ENCODE measurements at places on chromosomes 4 and X.
A peak's percentile ranks its signal among the peaks of the same experiment; 100 is the strongest.

DNA sequence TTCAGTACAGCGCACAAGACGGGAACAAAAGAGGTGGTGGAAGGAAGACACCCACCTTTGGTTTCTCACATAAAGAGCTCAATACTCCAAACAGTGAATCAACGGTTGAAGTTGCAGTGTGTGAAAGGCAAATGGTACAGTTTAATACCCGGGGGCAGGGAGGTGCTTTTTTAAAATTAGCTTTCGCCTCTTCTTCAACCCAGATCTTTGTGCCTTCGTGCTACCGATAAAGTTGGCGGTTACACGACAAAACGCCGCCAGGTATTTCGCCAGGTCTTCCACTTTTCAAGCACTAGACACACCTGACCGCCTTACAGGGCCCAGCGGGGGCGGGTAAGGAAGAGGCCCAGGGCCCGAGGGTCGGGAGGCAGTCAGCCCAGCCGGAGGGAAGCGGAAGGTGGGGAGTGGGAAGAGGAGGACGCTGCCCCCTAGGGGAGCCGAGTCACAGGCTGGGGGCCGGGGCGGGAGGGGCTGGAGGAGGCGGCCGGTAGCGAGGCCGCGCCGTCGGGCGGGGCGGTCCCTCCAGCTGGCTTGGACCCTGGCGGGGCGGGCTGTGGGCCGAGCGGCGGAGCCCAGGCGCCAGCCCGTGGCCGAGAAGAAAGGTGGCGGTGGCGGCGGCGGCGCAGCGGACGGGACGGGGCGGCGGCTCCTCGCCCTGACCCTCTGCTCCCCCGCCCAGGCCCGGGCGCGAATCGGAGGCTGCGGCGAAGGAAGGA lies 16.0 kb downstream of the UTP3 start:
- H3K4me3 ChIP-seq: peak overlapping the region; percentile 84
- H3K4me1 ChIP-seq: peaks cover 32% of the 10 kb centered on the region
- no peaks in the 10 kb centered on the region for H3K36me3 ChIP-seq

DNA sequence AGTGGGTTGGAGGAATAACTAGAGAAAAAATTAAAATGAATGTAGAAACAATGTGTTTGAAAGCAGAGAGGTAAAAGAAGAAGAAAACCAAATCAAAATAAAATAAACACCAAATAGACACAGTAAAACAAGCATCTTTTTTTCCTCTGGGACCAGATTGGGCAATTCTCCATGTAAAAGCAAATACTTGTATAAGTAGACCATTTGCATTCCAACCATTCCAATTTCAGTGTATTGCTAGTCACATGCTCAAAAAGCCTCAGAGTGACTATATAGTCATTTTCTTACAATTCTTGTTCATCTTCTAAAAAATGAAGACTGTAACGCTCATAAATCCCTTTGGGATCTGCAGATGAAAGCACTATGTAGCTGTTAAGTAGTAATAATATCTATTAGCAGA lies 969.5 kb downstream of the PCDH18 start:
- no peaks in the 10 kb centered on the region for H3K4me1 ChIP-seq
- H3K27me3 ChIP-seq: no peaks in the 10 kb centered on the region
- H3K27ac ChIP-seq: no peak overlapping the region
- no peak for DNase-seq
- no peaks in the 10 kb centered on the region for H3K36me3 ChIP-seq
- no peak overlapping the region for H3K4me3 ChIP-seq

DNA sequence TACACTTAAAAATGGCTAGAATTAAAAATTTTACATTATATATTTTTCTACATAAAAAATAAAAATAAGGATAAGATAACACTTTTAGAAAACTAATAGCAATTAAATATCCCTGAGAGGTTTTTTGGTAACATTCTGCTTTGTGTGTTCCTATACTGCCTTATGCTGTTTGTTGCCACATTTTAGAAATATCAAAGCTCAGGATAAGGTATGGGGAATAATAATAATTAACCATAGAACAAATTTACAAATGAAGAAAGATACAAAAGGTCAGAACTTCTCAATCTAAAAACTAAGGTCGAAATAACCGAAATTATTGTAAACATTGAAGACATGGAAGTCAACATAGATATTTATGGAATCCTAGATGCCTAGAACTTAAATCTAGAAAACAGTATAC lies 71.4 kb downstream of the COX7B2 start:
- DNase-seq: no peak
- no peak overlapping the region for H3K27ac ChIP-seq
- no peaks in the 10 kb centered on the region for H3K36me3 ChIP-seq
- H3K4me3 ChIP-seq: no peak overlapping the region
- no peaks in the 10 kb centered on the region for H3K4me1 ChIP-seq

GRCh38 chr4:112411781-112412550 lies 104.0 kb downstream of the NEUROG2 start:
- H3K36me3 ChIP-seq: peaks cover 11% of the 10 kb centered on the region
- no peaks in the 10 kb centered on the region for H3K27me3 ChIP-seq
- no peak overlapping the region for H3K27ac ChIP-seq
- no peak overlapping the region for H3K4me3 ChIP-seq

GRCh38 chr4:94461506-94461905 lies 9.8 kb downstream of the PDLIM5 start:
- peaks cover 4% of the 10 kb centered on the region for H3K36me3 ChIP-seq
- no peaks in the 10 kb centered on the region for H3K27me3 ChIP-seq
- no peak for DNase-seq
- no peak overlapping the region for H3K4me3 ChIP-seq

DNA sequence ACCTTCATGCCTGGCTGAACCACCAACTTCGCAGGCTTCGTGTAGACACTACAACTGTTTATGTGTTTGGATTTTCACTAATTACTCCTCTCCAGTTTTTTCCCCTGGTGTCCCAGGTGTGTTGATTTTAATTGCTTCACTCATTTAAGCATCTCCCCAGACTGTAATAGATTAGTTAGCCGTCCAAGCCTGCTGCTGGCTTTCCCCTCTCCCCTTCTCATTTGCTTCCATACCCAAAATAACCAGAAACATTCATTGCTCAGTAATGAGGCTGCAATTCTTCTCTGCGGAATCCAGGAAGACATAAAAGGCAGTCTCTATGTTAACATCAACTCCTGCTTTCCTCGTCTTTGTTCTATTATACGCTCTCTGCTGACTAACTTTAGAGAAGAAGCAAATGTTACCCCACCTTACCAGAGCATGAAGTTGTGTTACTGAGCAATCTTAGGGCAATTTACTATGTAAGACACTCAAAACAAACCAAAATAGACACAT lies 37.9 kb upstream of the SCRG1 start:
- no peaks in the 10 kb centered on the region for H3K27me3 ChIP-seq
- no peak for DNase-seq
- no peaks in the 10 kb centered on the region for H3K4me1 ChIP-seq
- H3K27ac ChIP-seq: no peak overlapping the region

- no peaks in the 10 kb centered on the region for H3K4me1 ChIP-seq
- DNase-seq: no peak
- H3K4me3 ChIP-seq: no peak overlapping the region
These were observed 126.2 kb downstream of the COL4A6 start for GRCh38 chrX:108312011-108312410.

DNA sequence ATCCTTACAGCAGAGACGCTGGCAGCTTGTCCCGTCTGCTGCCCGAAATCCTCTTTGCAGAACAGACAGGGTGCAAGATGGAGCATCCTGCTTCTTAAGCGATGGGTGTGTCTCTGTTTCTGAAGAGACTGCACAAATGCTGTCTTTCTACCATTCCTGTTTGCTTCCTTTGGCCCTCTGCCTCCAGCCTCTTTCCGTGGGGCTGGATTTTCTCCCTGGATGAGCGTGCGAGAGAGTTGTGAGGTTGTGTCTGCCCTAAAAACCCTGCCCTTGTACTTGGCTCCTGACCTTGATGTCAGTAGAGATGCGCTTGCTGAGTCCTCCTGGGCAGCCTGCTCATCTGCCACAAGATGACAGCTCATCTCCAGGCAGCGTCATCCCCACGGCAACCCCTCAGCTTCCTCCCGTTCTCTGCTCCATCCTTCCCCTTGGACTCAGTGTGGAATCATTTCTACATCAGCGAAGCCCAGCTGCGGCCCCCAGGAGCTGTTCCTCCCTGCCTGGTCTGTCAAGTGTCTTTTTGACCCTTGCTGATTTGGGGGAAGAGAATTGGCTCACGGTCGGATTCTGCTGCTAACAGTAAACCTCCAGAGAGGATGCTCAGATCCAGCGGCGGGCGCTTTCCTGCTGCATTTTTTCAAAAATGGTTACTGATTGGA lies 246.2 kb downstream of the ASMT start:
- H3K36me3 ChIP-seq: no peaks in the 10 kb centered on the region
- H3K4me3 ChIP-seq: no peak overlapping the region

DNA sequence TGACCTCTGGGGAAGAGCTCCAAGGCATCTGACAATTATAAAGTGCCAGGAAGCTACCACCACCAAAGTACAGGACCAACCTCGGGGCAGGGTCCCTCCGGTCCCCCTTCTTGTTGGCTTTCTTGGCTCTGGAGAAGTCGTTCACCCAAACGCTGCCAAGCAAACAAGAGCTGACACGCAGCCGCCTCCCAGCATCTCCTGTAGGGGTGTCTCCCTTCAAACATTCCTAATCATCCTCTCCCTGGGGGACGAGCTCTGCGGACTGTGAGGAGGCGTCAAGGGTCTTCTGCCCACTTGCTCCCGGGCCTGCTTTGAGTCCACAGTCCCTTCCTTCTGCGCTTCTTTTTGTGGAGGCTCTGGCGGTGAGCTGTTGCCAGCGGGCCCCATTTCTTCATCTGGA lies 158.9 kb upstream of the MAB21L2 start:
- H3K27ac ChIP-seq: no peak overlapping the region
- no peaks in the 10 kb centered on the region for H3K27me3 ChIP-seq
- peaks cover 11% of the 10 kb centered on the region for H3K36me3 ChIP-seq
- DNase-seq: no peak
- no peaks in the 10 kb centered on the region for H3K4me1 ChIP-seq
- no peak overlapping the region for H3K4me3 ChIP-seq

GRCh38 chrX:16039363-16039762 lies 84.0 kb upstream of the GRPR start:
- H3K4me1 ChIP-seq: peaks cover 4% of the 10 kb centered on the region
- no peak for DNase-seq
- no peak overlapping the region for H3K27ac ChIP-seq
- H3K36me3 ChIP-seq: no peaks in the 10 kb centered on the region
- H3K27me3 ChIP-seq: peaks cover 2% of the 10 kb centered on the region
- no peak overlapping the region for H3K4me3 ChIP-seq

DNA sequence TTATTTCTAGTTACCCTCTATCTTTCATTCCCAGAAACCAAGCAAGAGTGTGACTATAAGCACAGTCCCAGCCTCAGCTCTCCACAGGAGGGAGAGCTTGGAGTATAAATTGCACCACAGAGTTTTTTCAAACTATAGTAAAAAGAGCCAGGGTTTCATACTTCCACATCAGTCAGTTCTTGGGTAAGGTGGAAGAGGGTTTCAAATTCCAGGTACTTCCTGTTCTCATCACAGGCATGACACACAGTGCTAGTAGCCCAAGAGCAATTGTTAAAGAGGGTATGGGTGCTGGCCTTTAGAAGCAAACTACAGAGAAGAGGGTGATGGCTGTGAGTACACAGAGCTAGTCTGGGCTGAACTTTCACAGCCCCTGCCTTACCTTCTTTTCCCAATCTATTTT lies 5.7 kb upstream of the IL1RAPL1 start:
- no peaks in the 10 kb centered on the region for H3K36me3 ChIP-seq
- H3K27me3 ChIP-seq: peaks cover 6% of the 10 kb centered on the region
- no peak for DNase-seq
- H3K27ac ChIP-seq: no peak overlapping the region

GRCh38 chr4:146520896-146521540 lies 722 bp downstream of the SLC10A7 start:
- H3K27me3 ChIP-seq: no peaks in the 10 kb centered on the region
- no peak overlapping the region for H3K4me3 ChIP-seq
- H3K36me3 ChIP-seq: peaks cover 2% of the 10 kb centered on the region
- no peak overlapping the region for H3K27ac ChIP-seq
- peak; percentile 14 for DNase-seq

- no peak overlapping the region for H3K4me3 ChIP-seq
These were observed 1527.3 kb downstream of the TECRL start for GRCh38 chr4:62881901-62882300.

DNA sequence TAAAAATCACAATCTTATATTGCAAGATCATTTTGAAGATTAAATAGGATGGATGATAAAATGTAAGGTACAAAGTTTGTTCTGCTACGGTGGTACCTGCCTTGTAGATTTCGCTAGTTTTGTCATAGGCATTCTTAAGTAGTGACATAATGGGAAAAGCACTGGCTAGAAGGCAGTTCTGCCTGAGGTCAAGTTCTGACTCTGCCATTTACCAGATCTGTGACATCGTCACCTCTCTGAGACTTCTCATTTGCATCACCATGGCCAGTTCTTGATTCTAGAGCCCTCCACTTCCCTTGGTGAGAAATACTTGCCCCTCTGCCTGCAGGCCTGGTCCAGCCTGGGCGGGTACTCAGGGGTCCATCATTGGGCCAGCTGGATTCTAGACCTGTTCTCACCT lies 85.2 kb downstream of the HS3ST1 start:
- H3K4me1 ChIP-seq: peaks cover 10% of the 10 kb centered on the region
- no peaks in the 10 kb centered on the region for H3K36me3 ChIP-seq
- no peak overlapping the region for H3K4me3 ChIP-seq

GRCh38 chr4:170033999-170034398 lies 7.8 kb upstream of the MFAP3L start:
- H3K27me3 ChIP-seq: peaks cover 12% of the 10 kb centered on the region
- H3K4me3 ChIP-seq: no peak overlapping the region
- no peaks in the 10 kb centered on the region for H3K36me3 ChIP-seq
- no peaks in the 10 kb centered on the region for H3K4me1 ChIP-seq
- no peak overlapping the region for H3K27ac ChIP-seq

GRCh38 chr4:74096265-74096980 lies 2.6 kb downstream of the CXCL2 start:
- no peaks in the 10 kb centered on the region for H3K36me3 ChIP-seq
- peaks cover 8% of the 10 kb centered on the region for H3K4me1 ChIP-seq
- H3K27me3 ChIP-seq: peaks cover 45% of the 10 kb centered on the region

- no peaks in the 10 kb centered on the region for H3K27me3 ChIP-seq
- H3K4me3 ChIP-seq: no peak overlapping the region
- H3K36me3 ChIP-seq: no peaks in the 10 kb centered on the region
- no peaks in the 10 kb centered on the region for H3K4me1 ChIP-seq
- DNase-seq: no peak
These were observed 778.1 kb downstream of the SH3BGRL start for GRCh38 chrX:81979806-81980515.

GRCh38 chr4:8260656-8261111 lies 8.9 kb upstream of the HTRA3 start:
- no peaks in the 10 kb centered on the region for H3K36me3 ChIP-seq
- no peaks in the 10 kb centered on the region for H3K4me1 ChIP-seq
- no peak overlapping the region for H3K27ac ChIP-seq
- peaks cover 6% of the 10 kb centered on the region for H3K27me3 ChIP-seq
- no peak overlapping the region for H3K4me3 ChIP-seq

GRCh38 chrX:48616576-48616975 lies 19.3 kb downstream of the WDR13 start:
- H3K4me3 ChIP-seq: no peak overlapping the region
- peaks cover 3% of the 10 kb centered on the region for H3K4me1 ChIP-seq
- no peak overlapping the region for H3K27ac ChIP-seq
- H3K27me3 ChIP-seq: no peaks in the 10 kb centered on the region

GRCh38 chr4:85717351-85717750 lies 242.4 kb downstream of the ARHGAP24 start:
- H3K4me1 ChIP-seq: no peaks in the 10 kb centered on the region
- no peak for DNase-seq
- no peaks in the 10 kb centered on the region for H3K36me3 ChIP-seq
- H3K27me3 ChIP-seq: no peaks in the 10 kb centered on the region
- no peak overlapping the region for H3K27ac ChIP-seq

Measured in activated naive CD8-positive, alpha-beta T cell treated with anti-CD3 and anti-CD28 coated beads, Interleukin-2, amount 50 U/mL, for 24 hours (primary cell).